ENCODE measurements at places on chromosomes 7 and 10.

DNA sequence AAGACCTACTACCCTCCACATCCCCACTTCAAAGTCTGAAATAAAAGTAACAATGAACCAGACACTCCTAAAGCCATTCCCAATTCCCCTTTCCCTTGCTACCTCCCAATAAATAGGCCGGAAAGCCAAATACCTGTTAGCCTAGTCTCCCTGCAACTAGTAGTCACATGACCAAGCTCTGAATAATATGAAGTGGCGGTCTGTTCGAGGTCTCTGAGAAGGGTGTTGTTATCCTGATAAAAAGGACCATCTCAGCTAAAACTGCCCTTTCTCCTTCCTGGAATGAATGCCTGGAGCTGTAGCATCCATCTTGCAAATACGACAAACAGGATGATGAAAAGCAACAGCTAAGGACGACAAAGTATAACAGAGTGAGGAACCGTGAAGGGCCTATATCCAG lies 6.0 kb downstream of the KIF5B start:
- DNase-seq: no peak

- DNase-seq: no peak
Measured at GRCh38 chr7:49766966-49767365, 6.5 kb upstream of the VWC2 start.

DNA sequence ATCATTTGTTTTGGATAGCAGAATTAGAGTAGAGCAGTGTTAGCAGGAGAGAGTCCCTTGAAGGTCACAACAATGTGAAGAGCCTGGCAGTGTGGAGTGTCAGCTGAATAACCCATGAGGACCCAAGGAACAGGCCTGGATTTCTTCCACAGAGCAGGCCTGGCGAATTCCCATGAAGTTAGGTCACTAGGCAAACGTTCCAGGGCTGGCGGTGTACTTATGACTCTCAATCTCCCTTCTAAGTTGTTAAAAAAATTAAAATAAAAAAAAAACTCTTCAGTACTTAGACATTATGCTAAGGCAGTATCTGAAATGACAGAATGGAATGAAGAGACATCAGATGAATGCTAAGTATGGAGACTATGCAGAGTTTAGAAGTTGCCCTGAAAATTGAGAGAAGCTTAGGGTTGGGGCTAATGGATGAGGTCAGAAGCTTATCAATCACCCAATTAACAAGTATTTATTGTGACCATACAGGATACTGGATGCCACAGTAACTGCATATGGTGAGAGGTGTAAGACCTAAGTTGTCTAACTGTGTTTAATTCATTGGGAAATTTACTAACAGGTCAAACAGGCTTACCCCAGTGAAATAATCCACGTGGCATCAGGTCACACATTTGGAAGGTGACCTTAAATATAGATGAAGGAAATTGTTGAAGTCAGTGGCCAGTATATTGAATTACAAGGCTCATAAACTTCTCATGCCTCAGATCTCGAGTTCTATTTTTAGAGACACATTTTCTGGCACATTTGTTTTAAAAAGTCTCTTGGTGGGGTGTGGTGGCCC lies 126.2 kb upstream of the NRP1 start:
- DNase-seq: no peak

GRCh38 chr10:101294109-101294508 lies 59.9 kb upstream of the BTRC start:
- DNase-seq: no peak

DNA sequence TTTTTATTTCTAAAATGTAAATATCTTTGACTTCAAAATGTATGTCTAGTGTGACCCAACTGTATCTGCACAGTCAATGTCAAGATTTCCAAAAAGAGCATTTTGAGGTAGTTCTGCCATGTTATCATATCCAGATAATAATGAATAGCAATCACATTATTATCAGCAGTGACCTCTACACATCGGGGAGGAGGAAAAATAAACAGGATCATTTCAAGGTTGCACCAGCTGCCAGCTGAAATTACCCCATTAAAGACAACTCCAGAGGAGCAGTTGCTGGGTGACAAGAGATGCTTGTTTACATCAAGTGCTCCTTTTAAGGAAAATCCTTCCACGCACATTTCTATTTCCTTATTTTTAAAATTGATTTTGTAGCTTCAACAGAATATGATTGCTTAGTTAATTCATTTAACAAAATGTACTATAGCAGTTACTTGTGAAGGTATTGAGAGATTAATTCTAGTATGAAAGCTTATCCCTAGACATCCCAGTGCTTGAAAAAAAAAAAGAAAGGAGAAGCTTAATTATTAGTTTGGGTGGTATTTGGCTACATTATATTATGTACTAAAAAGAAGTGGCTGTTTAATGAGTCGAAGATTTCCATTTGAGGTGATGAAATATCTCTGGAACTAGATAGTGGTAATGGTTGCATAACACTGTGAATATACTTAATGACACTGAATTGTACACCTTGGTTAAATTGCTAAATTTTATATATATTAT lies 19.3 kb upstream of the SLC35G1 start:
- no peak for DNase-seq

Data from T-cell (primary cell).